GM04503 (cell line): ENCODE measurements at places on chromosomes 3 and 15.

DNA sequence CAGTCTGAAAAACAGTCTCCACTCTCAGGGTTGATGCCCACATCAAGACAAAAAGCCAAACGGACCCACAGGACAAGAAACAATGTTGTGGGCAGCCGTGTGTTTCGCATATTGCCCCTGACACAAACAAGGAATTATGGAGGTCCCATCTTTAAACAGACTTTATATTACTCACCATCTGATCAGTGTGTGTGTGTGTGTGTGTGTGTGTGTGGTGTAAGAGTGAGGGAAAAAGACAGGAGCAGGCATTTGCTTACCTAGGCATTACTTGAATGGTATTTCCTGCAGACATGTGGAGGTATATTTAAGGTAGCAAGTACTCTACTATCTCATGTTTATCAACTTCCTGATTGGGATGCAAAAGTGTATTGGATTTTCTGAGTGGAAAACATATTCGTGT is 136.3 kb downstream of the TMCO5A start:
- no peak for DNase-seq

- DNase-seq = no peak
Measured at GRCh38 chr15:66633041-66633937, 67.5 kb upstream of the LCTL start.

GRCh38 chr15:67743558-67743957 is 81.8 kb upstream of the SKOR1 start:
- no peak for DNase-seq

GRCh38 chr3:45095916-45096526 is 50.2 kb downstream of the CDCP1 start:
- no peak for DNase-seq

GRCh38 chr3:8970971-8971589 is 7.8 kb upstream of the RAD18 start:
- no peak for DNase-seq

- no peak for DNase-seq
Measured at GRCh38 chr3:69079269-69080159, 651 bp downstream of the UBA3 start.

- DNase-seq = no peak
Measured at GRCh38 chr3:76624164-76624563, 415.7 kb upstream of the ROBO2 start.

GRCh38 chr3:52233968-52234367 is 5.0 kb downstream of the TWF2 start:
- DNase-seq = no peak

DNA sequence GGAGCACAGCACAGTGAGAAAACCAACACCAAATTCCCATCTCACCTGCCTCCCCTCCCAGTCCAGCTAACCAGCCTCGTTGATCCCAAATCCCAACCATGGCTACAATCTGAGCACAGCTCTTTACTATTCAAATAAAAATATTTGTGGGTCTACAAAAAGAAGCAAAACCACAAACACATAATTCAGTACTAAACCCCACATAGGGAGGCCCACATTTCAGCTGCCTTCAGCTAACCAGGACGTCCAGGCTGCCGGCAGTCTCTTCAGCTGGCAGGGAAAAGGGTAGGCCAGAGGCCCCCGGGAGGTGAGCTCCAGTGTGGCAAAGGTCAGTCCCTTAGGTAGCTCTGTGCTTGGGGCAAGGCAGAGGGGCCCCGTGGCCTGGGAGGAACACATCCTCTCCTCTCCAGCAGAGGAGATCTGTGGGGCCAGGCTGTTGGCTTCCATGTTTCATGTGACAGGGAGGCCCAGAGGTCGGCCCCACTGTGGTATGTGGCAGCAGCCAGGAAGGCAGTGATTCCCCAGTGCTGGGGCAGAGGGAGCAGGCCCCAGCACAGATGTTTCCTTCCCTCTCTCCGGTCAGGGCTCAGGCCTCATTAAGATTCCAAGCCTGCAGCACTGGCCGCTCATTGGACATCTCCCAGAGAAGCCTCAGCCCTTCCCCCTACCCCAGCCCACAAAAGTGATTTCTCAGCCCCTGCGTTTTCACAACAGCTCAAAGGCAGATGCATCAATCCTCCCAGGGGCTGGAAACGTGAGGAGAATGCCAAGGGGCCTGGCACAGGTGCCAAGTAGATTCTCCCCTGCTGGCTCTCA is 381.4 kb downstream of the NTRK3 start:
- peak; percentile 37 for DNase-seq

GRCh38 chr15:29920515-29920914 is 98.2 kb upstream of the TJP1 start:
- no peak for DNase-seq

DNA sequence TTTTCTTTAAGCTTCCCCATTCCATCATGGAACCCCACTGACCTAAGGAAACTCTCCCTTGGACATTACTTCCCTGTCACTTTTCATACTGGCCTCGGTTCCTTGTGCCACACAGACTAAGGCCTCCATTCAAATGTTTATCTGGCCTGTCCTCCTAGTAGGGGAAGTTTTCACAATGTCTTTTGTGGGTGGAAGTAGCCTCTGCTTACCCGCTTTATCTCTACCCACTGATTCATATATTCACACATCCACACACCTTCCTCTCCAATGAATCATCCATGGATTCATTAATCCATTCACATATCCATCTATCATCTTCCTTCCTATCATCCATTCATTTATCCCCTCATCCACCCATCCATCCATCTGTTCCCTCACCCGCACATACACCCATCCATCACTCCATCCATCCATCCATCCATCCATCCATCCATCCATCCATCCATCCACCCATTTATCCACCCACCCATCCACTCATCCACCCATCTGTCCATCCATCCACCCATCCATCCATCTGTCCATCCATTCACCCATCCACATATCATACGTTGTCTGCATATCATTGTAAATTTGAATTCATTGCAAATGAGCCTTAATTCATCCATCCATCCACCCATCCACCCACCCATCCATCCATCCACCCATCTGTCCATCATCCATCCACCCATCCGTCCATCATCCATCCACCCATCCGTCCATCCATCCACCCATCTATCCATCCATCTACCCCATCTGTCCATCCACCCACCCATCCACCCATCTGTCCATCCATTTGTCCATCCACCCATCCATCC is 49.1 kb downstream of the IQSEC1 start:
- DNase-seq = no peak

DNA sequence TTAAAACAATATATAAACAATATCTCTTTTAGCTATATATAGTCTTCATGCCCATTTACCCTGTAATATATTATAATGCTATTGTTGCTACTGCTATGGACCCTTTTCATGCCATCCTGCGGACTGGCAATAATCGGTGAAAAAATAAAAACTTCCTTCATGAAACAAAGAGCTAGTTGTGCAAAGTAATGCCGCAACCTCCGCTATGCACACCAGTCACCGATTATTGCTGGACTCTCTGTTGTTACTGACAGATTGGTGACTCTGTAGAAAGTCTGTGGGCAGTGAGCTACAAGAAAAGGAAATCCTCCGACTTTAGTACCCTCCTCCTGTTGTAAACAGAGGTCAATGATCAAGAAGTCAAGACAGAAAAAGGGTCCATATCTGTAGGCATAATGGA is 17.9 kb upstream of the ICE2 start:
- DNase-seq = no peak

DNA sequence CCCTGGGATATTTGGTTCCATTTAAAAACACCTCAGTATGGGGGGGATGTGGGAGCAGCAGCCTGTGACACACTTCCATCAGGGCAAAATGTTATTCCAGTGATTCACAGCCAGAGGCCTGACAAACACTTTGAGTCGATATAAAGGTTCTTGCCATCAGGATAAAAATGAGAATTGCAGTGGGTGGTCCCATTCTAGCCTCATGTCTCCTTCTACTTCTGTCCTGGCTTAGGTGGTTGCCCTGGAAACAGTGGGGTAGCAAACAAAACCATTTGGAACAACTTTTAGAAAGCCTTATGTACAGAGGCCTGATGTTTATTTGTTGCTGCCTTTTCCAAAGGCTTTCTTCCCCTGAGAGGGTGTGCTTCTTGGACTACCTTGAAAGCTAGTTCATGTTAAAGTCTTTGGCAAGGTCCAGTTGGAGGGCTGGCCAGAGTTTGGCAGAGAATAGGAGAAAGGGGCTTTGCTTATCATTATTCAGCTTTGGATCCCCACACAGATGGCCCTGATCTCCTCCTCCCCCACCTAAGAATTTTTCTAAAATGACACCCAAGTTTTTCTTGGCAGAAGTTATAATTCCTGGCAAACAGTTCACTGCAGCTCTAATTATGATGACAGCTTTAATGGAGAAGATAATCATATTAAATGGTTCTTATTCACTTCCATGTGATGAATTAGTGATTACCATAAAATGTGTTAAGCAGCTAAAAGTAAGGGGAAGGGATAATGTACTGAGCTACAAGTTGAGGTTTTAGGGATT is 84.2 kb upstream of the ZNF280D start:
- no peak for DNase-seq

DNA sequence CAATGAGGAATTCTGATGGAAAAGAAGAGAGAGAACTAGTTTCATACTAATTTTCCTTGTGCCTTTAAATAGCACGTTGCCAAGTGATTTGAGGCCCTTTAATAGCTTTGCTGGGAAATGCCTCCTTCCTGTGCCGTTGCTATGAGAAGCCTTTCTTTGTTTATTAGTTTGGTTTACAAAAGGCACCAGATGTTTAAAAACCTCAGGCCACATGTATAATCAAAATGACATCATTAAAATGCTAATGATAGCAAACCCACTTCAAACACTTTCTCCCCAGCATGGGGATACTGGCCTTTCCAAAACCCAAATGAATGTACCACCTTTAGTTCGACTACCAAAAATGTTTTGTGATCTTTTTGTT is 50.0 kb upstream of the TBC1D23 start:
- peak; percentile 85 for DNase-seq

DNA sequence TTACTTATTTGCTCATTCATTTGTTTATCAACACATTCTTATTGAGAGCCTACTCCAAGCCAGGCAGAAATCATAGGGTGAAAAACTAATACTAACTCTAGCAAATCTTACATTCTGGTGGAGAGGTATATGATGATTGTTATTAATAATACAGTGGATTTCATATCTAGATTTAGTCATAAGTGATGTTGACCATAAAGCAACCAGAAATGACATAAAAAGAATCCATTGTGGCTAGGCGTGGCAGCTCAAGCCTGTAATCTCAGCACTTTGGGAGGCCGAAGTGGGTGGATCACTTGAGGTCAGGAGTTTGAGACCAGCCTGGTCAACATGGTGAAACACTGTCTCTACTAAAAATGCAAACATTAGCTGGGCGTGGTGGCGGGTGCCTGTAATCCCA is 26.2 kb upstream of the IL20RB start:
- no peak for DNase-seq

- DNase-seq = peak; percentile 51
Measured at GRCh38 chr3:130662501-130662996, 84.1 kb downstream of the PIK3R4 start.

- no peak for DNase-seq
Measured at GRCh38 chr3:143478115-143478693, 358.6 kb downstream of the CHST2 start.

DNA sequence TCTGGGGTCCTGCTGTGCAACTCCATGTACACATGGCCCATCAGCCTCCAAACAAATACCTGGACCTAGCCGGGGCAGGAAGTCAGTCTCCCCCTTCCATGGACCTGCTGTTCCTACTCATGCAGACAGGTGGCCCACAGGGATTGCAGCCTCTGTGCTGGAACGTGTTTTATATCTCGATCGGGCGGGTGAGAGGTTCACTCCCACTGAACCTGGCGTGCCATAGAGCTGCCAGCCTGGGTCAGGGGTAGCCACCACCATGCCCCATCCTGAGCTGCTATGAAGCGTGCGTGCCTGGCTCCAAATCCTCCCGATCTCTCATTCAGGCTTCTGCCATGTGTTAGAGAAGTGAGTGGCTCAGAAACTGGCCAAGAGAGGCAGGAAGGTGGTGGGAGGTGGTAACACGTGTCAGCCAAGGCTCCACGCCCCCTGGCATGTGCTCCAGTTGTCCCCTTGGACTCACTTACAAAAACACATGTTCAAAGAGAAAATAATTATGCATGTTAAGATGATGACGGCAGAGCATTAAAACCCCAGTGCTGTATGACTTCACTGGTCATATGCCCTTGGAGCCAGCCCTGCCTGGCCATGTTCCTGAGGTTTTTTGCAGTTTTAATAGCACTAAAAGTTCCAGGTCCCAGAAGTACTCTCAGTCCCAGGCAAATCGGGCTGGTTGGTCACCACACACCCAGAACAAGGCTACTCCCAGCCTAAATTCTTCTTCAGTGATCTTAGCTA is 30.6 kb downstream of the CTSH start:
- no peak for DNase-seq

GRCh38 chr3:194337965-194338753 is 13.0 kb downstream of the CPN2 start:
- no peak for DNase-seq

DNA sequence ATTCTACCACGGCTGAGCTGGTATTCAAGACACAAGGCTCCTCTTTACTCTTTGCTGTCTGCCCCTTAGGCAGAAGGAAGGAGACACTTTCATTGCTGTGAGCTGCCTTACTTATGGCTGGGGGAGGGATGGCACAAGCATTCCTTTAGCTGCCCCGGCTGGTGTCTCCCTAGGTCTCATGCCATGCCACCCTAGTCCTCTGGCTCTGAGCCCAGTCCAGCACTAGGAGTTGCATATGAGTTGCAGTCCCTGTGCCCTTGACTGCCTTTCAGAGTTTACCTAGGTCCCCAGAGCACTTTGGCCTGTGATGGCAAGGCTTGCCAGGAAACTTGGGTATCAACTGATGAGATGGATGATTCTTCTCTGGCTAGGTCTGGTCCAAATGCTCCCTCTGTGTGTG is 296.4 kb downstream of the RBMS3 start:
- DNase-seq = no peak
